ENCODE measurements at places on chromosomes 6 and 20. TPM values are rescaled to one million over a fixed set of nuclear protein-coding genes. Genes with fewer than 3 reads are reported as not detected.

IL17A gene
- not detected for total RNA-seq

ENPP4 gene
- 5.5 TPM for total RNA-seq

KIF13A gene
- 56.0 TPM for total RNA-seq

PRICKLE4 gene
- total RNA-seq, result 2.3 TPM

CNBD2 gene
- 3.4 TPM for total RNA-seq

RBL1 gene
- 7.0 TPM for total RNA-seq

MPIG6B gene
- not detected for total RNA-seq

ZNF311 gene
- total RNA-seq, result 0.50 TPM

GNAS-AS1 gene
- not detected for total RNA-seq

BACH2 gene
- total RNA-seq, result 0.16 TPM

Data from bladder microvascular endothelial cell (primary cell).